WTC11 (cell line): ENCODE measurements at places on chromosomes 7 and 10.

DNA sequence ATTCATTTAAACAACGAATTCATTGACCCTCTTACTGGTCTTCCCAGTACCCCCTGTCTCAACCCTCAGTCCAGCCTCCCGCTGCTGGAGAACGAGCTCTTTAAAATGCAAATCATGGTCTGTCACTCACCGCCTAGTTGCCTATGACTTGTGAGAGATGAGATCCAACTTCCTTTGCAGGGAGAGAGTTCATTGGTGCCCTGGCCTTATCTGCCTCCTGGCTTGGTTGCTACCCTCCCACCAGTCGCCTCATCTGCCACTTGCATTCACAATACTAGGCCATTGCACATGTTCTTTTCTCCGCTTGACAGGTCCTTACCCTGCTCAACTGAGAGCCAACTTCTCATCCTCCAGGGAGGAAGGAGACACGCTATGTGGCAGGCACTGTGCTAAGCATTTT is 54.0 kb upstream of the MXI1 start:
- peaks cover 18% of the 10 kb centered on the region for H3K4me1 ChIP-seq
- DNase-seq, result no peak
- H3K4me3 ChIP-seq, result no peak overlapping the region
- H3K36me3 ChIP-seq, result no peaks in the 10 kb centered on the region
- H3K27me3 ChIP-seq, result peaks cover 76% of the 10 kb centered on the region
- no peak overlapping the region for H3K27ac ChIP-seq

DNA sequence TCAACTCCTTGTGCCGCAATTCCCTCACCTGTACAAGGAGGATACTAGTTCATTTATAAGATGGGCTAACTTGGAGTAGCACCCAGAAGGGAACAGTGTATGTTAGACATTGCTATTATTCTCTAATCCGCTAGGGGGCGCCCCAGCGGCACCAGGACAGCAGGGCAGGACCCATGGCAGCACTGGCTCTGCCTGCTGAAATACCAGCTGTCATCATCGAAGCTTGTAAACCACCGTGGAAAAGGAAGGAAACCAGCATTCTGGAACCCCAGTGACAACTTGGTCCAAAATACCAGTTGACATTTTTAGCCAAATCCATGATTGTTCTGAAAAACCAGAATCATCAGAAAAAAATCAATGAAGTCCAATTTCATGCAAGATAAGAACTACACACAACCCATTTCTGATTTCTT is 134.4 kb downstream of the ITGA8 start:
- no peak overlapping the region for H3K4me3 ChIP-seq
- DNase-seq, result peak; percentile 74
- no peaks in the 10 kb centered on the region; the same call in 1 of the 2 replicates for H3K27me3 ChIP-seq

DNA sequence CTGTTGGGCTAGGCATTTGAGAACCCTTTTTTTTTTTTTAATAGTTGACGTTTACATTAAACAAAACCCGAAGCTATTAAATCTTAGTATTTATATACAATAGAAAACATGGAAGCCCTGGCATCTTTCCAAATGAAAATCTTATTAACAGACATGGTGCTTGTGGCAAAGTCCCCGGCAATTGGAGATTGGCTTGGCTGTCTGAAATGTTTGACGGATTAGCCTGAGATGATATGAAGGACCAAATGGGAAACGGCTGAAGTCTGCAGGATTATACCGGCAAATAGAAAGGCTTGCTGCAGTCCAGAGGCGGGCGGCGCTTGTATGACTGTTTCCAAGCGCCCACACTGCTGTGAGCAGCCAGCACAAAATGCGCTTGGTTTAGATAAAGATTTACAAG is 105.6 kb downstream of the BUB3 start:
- no peaks in the 10 kb centered on the region for H3K27me3 ChIP-seq
- DNase-seq, result no peak
- no peaks in the 10 kb centered on the region for H3K36me3 ChIP-seq
- no peaks in the 10 kb centered on the region for H3K4me1 ChIP-seq

- no peaks in the 10 kb centered on the region; the same call in 1 of the 2 replicates for H3K4me1 ChIP-seq
- H3K36me3 ChIP-seq, result no peaks in the 10 kb centered on the region
- no peak overlapping the region for H3K4me3 ChIP-seq
Observed at GRCh38 chr10:62112300-62112699, 156.3 kb downstream of the RTKN2 start.

DNA sequence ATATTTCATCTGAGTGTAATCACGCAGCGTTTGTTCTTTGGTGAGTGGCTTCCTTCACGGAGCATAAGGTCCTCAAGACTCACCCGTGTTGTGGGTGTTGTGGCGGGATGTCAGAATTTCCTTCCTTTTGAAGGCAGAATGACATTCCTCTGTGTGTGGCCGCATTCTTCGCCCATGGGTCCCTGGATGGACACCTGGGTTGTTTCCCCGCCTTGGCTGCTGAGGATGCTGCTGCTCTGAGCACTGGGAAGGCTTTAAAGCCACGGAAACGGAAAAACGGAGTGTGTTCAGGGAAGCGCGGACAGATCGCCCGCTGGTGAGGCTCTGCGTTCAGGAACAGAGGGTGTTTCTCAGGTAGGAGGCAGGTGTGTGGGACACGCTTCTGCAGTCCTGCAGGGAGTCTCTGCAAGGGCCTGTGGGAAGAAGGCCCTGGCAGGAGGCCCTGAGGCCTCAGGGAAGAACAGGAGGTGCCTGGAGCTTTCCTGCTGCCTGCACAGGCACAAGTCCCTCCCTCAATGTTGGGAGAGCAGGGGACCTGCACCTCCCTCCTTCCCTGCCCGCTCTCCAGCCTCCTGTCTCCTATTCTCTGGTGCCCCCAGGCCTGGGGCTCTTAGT is 35.7 kb upstream of the SHH start:
- no peak overlapping the region for H3K4me3 ChIP-seq
- H3K4me1 ChIP-seq, result no peaks in the 10 kb centered on the region
- no peaks in the 10 kb centered on the region; the same call in 1 of the 2 replicates for H3K36me3 ChIP-seq
- no peak for DNase-seq

GRCh38 chr7:117588352-117588794 is 108.5 kb downstream of the CFTR start:
- H3K4me3 ChIP-seq, result no peak overlapping the region
- peaks cover 7% of the 10 kb centered on the region for H3K4me1 ChIP-seq
- DNase-seq, result no peak
- no peak overlapping the region for H3K27ac ChIP-seq
- no peaks in the 10 kb centered on the region for H3K36me3 ChIP-seq
